ENCODE measurements at places on chromosomes 12 and 14.

GRCh38 chr12:24719293-24719721 is 229.6 kb downstream of the BCAT1 start:
- DNase-seq: no peak

- no peak for DNase-seq
Observed at GRCh38 chr12:12612358-12612757, 682 bp downstream of the CREBL2 start.

GRCh38 chr14:36915081-36915480 is 253.4 kb downstream of the PAX9 start:
- no peak for DNase-seq

DNA sequence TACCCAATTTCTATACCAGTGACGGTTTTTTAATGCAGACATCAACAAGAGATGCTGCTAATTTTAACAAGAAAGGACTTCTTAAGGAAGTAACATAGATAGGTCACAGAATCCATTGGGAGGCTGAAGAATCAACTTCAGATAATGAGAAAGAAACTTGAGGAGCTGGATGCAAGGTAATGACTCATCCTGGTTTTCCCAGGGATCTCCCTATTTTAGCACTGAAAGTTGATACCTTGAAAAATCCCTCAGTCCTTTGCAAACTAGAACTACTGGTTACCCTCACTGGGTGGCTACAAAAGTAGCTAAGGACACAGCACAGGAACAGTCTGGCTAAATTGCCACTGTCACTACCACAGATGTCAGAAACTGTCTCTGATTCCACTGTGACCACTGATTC is 561.9 kb downstream of the FLRT2 start:
- DNase-seq: peak; percentile 20

DNA sequence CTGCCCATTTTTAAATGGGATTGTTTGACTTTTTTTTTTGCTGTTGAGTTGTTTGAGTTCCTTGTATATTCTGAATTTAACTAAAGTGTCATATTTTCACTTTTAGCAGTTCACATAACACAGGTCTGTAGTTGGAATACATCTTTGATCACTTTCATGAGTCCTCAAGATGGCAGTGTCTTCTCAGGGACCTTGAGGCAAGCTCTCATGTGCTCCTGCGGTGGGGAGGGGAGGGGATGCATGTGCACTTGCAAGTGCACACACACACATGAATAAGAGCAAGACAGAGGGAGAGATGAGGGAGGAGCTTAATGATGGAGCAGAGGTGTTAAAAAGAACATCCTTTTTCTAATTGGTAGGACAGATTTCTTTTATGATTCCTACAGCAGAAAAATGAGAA is 291.4 kb upstream of the OR4E1 start:
- no peak for DNase-seq

DNA sequence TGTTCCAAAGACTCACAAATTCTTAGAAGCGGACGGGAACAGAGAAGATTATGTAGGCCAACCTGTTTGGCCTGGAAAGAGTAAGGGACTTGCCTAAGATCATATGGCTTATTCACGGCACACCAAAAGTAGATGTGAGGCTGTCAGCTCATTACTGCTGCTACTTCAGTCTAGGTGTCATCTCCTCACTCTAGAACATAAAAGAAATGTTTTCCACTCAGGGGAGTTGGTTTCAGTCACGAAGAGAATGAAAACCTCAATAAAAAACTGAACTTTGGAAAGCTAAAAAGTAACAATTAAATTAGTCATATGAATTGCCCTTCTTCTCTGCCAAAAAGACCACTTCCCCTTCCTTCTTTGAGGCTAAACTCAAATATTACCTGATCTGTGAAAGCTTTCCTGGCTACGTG is 658 bp upstream of the CEP128 start:
- DNase-seq: no peak

DNA sequence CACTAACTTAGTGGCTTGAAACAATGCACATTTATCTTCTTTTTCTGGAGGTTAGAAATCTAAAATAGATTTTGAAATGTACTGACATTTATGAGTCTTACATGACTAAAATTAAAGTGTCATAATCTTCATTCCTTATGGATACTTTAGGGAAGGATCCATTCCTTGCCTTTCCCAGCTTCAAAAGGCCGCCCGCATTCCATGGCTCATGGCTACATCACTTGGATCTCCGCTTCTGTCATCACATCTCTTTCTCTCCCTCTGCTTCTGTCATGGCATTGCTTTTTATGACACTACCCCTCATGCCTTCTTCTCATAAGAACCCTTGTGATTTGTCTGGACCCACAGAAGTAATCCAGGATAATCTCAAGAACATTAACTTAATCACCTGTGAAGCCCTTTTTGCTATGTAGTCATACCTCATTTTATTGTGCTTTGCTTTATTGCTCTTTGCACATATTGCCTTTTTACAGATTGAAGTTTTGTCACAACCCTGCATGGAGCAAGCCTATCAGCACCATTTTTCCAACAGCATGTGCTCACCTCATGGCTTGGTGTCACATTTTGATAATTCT is 66.5 kb downstream of the GARIN6 start:
- no peak for DNase-seq

- no peak for DNase-seq
Observed at GRCh38 chr14:95206534-95206933, 49.2 kb upstream of the DICER1 start.

GRCh38 chr14:33553706-33554278 is 397.1 kb downstream of the EGLN3 start:
- no peak for DNase-seq

- no peak for DNase-seq
Observed at GRCh38 chr12:40717576-40717975, 25.3 kb downstream of the CNTN1 start.

All from iPS DF 19.7 (cell line).